ENCODE measurements at places on chromosomes 13 and 19.

GRCh38 chr13:23660249-23660648 lies 90.0 kb downstream of the TNFRSF19 start:
- DNase-seq = no peak

DNA sequence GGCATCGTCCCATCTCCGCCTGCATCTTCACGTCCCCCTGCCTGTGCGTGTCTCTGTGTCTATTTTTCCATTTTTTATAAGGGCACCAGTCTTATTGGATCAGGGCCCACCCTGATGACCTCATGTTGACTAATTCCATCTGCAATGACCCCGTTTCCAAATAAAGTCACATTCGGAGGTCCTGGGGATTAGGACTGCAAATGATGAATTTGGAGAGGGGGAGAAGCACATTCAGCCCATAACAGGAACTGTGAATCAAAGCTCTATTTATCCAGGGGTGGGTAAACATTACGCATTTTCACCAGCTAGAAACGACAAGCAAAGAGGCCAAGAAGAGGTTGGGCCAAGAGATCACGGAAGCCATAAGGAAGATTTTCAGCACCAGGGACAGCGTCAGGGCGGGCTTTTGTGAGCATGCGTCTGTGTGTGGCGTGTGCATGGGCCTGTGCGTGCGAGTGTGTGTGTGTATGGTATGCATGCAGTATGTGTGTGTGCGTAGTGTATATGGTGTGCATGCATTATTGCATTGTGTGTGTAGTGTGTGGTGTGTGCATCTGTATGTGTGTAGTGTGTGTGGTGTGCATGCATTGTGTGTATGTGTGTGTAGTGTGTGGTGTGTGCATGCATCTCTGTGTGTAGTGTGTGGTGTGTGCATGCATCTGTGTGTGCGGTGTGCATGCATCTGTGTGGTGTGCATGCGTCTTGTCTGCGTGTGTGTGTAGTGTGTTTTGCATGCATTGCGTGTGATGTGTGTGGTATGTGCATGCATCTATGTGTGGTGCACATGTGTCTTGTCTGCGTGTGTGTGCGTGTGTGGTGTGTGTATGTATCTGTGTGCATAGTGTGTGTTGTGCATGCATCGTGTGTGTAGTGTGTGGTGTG lies 19.6 kb downstream of the CELF5 start:
- DNase-seq = peak; percentile 70

- no peak for DNase-seq
Measured at GRCh38 chr13:29474991-29475390, 120.5 kb downstream of the SLC7A1 start.

DNA sequence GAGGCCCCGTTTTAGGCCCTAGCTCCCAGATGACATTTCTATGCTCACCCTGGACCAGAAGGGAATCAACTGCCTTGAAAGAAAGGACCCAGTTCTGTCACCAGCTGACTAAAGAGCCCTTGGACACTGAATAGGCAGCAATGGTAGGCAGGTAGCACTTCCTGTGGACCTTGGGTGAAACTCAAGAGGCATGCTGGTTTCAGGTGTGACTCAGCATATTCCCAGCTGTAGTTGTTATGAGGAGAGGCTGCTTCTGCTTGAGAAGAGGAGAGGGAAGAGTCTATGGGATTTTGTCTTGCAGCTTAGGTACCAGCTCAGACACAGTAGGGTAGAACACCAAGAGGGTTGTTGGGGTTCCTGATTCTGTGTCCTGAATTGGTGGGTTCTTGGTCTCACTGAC lies 37.9 kb upstream of the HTR2A start:
- DNase-seq = no peak

GRCh38 chr19:2113439-2114211 lies 16.9 kb downstream of the IZUMO4 start:
- DNase-seq = no peak

DNA sequence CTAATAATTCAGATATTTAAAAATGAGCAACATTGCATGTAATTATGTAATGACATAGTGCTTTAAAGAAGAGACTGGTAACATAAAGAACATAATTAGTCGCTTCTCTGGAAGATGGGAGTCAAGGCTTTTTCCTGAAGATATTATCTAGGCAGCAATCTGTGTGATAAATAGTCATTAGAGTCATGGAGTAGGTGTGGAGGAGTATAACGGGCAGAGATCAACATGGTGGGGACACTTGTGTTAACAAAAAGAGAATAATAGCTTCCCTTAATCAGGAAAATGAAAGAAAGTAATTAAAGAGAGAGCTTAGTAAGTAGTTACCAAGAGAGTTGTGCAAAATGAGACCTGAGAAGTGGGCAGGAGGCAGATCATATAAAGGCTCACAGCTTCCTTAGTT lies 1417.1 kb upstream of the ATXN8OS start:
- DNase-seq = no peak

- DNase-seq = no peak
Measured at GRCh38 chr19:10975374-10976130, 14.7 kb downstream of the SMARCA4 start.

DNA sequence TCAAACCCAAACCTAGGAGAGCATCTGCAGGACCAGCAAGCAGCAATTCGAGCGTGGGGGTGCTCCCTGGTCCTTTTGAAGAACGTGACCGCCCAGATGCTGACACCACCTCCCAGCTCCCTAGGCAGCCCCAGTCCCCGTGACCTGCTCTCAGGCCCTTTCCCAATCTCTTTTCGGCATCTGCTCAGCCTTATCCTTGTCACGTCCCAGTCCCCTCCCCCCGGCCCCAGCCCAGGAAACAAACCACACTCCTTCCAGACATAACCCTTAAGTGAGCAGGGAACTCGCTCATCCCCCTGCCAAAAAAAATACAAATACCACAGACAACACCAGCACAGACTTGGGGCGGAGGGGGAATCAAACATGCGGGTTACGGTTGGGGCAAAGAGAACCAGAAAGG lies 3.3 kb downstream of the MLLT1 start:
- no peak for DNase-seq

- no peak for DNase-seq
Measured at GRCh38 chr19:23867895-23868294, 46.8 kb upstream of the ZNF726 start.

DNA sequence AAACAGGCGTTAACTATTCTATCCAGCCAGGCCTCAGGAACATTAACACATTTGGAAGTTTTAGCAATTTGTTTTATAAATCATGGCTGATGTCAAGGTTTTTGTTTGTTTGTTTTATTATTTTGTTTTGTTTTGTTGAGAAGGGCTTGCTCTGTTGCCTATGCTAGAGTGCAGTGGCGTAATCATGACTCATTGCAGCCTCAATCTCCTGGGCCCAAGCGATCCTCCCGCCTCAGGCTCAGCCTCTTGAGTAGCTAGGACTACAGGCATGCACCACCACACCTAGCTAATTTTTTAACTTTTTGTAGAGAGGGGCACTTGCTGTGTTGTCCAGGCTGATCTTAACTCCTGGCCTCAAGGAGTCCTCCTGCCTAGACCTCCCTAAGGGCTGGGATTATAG lies 28.3 kb downstream of the NUP58 start:
- no peak for DNase-seq

- no peak for DNase-seq
Measured at GRCh38 chr19:5623397-5624017, 624 bp downstream of the SAFB start.

DNA sequence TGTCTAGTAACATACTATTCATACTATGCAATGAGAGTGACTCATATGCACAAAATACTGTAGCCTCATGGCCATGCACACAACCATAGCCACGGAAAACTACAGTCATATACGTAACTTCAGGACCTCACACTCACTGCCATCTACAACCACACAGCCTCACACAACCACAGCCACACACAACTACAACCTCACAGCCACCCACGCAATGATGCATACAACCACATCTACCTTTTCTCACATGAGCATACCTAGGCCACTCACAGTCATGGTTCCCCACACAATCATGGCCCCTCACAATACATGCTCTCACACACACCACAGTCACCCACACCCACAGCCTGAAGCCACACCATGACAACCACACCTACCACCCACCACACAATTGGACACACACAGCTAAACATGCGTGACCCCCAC lies 8.7 kb upstream of the TNFSF14 start:
- DNase-seq = no peak

GRCh38 chr19:46211201-46211881 lies 18.2 kb upstream of the IGFL1 start:
- no peak for DNase-seq

- DNase-seq = no peak
Measured at GRCh38 chr13:110354715-110355473, 47.8 kb downstream of the COL4A2 start.

- no peak for DNase-seq
Measured at GRCh38 chr19:12834566-12834943, at the start of gene RTBDN. TSS of gene RTBDN (minus strand) at chr19:12834579. CDS start at chr19:12829979, 4,600 bp downstream.

- DNase-seq = no peak
Measured at GRCh38 chr19:45161738-45162607, 1.2 kb upstream of the NKPD1 start.

DNA sequence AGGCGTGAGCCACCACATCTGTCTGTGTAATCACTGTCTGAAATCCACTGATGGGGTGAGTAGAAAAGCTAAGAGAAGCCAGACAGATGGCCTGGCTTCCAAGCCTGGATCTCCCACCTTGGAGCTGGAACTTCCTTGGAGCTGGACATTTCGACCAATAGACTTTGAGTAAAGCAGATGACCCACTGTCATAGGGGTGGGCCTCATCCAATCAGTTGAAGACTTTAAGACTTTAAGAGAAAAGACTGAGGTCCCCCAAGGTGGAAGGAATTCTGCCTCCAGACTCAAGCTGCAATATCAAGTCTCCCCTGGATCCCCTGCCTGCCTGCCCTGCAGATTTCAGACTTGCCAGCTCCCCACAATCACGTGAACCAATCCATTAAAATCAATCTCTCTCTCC lies 20.7 kb downstream of the VSTM1 start:
- no peak for DNase-seq

DNA sequence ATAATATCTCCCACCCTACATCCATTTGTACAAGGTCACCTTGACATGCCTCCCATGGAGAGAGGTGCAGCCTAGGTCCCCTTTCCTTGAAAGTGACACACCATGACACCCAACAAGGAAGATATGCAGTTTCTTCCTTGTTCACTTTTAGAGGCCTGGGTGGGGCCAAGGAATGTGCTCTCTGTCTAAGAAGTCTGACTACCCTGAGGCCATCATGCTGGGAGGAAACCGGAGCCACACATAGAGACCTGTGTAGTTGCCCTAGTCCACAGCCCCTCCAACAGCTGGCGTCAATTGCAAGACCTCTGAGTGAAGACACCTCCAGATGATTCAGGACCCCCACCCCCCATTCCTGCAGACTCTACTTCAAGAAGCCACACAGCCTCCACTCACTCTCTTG lies 11.0 kb downstream of the SYDE1 start:
- no peak for DNase-seq

GRCh38 chr13:24124789-24125476 lies 35.6 kb upstream of the SPATA13 start:
- no peak for DNase-seq

GRCh38 chr13:24716011-24716410 lies 35.8 kb downstream of the ATP12A start:
- DNase-seq = no peak

DNA sequence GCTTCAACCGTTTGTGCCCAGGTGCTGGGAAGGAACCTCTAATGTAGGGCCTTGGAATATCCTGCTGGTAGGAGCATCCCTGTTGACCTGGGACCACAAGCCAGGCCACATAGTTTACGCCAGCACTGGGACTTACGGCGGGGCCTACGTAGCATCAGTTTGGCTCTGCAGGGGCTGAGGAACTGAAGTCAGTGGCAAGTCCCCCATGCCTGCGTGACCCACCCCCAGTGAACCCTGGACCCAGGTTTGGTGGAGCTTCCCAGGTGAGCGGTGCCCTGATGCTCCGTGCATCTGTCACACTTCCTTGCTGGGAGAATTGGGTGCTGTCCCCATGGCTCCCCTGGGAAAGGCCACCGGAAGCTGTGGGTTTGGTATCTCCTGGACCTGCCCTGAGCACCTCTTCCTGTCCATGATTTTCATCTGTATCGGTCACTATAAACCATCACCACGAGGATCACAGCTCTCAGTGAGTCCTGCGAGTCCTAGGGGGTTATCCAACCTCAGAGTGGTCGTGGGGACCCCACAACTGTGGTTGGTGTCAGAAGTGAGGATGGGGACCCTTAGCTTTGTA lies 9.9 kb downstream of the SIGLEC11 start:
- no peak for DNase-seq

GRCh38 chr13:112244495-112245177 lies 131.5 kb upstream of the SPACA7 start:
- no peak for DNase-seq

DNA sequence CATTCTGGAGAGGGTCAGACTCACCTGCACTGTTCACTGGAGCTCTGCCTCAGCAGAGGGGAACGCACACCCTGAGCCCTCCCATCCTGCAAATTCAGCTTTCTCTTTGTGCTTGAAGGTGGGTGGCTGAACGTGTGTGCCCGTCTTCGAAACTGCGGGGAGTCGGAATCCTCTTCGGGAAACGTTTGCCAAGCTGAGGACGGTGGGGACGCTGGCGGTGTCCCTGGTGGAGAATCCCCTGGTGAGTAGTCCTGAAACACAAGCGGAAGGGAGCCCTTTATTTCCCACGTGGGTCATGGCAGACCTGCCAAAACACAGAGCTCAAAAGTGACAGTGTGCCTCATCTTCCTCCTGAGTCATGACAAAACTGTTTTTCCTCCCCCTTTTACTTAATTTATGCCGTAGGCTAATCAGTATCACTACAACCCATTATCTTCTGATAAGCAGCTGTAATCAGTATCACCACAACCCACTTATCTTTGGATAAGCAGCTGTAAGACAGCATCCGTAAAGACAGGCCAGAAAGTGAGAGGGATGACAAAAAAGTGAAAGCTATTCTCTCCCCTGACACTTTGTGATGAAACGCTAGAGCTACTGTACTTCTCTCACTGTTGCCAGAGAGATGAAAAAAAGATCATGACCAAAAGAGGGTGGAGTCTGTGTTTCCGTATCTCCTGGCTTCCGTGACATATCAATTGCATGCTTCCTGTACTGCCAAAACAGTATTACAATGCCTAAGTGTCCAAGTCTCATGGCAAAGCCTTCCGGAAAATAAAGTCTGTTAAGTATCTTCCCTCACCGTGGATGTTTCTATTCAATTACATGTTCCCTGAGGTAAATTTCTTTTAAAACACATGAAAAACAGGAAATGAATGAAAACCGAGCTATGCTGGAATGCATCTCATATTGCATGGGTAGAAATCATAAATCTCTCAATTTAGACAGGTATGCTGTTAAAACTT lies 155.5 kb downstream of the TBC1D4 start:
- DNase-seq = no peak

- DNase-seq = peak; percentile 87
Measured at GRCh38 chr19:664913-665443, 2.0 kb upstream of the RNF126 start.

GRCh38 chr19:39328046-39328705 lies 7.5 kb upstream of the LRFN1 start:
- peak; percentile 83 for DNase-seq

DNA sequence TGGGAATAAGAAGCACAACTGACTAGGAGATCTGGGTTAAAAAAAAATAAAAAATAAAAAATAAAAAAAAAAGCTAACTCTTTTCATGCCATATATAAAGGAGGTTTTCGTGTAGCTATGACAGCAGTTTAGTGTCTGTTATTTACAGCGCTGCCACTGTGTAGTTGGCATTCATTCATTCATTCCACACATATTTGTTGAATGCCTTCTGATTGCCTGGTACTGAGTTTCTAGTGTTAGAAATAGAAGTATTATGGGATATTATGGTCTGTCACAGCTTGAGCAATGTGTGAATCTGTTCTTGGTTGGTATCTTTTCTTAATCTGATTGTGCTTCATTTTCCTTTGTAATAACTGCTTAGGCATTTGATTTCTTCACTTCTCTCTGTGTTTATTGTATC lies 237.4 kb downstream of the NBEA start:
- no peak for DNase-seq

All from neuronal stem cell (in vitro differentiated cells).